ENCODE measurements at places on chromosomes 2 and 18. TPM values are rescaled to one million over a fixed set of nuclear protein-coding genes. Genes with fewer than 3 reads are reported as not detected.
A peak's percentile ranks its signal among the peaks of the same experiment; 100 is the strongest.

The ONECUT2 gene
- 0.03 TPM for total RNA-seq

The PRKAG3 gene
- not detected for total RNA-seq

The CAVIN2 gene
- total RNA-seq: 124 TPM

The SERPINB12 gene
- total RNA-seq: not detected

The ZAP70 gene
- 87.7 TPM for total RNA-seq

The PFN4 gene
- total RNA-seq: not detected

The RUFY4 gene
- 3.1 TPM for total RNA-seq

The GCKR gene
- 3.3 TPM for total RNA-seq

DNA sequence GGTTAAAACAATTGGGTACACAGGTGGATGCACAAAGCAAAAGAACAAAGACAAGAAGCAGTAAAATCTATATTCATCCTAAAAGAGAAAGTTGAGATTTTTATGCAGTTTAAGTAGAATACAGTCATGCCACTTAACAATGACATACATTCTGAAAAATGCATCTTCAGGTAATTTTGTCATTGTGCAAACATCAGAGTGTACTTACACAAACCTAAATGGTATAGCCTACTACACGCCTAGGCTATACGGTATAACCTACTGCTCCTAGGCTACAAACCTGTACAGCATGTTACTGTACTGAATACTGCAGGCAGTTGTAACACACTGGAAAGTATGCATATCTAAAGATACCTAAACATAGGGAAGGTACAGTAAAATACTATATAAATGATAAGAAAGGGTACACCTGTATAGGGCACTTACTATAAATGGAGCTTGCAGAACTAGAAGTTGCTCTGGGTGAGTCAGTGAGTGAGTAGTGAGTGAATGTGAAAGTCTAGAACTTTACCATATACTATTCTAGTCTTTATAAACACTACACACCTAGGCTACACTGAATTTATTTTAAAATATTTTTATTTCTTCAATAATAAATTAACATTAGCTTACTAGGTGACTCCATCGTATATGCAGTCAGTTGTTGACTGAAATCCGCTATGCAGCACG lies 132.9 kb downstream of the BARD1 start:
- DNase-seq: no peak
- H3K4me3 ChIP-seq: no peak overlapping the region
- H3K27ac ChIP-seq: no peak overlapping the region
- no peaks in the 10 kb centered on the region for H3K36me3 ChIP-seq
- no peaks in the 10 kb centered on the region for H3K27me3 ChIP-seq

- H3K27me3 ChIP-seq: no peaks in the 10 kb centered on the region
- DNase-seq: no peak
- no peak overlapping the region for H3K4me3 ChIP-seq
- no peak overlapping the region for H3K27ac ChIP-seq
These were observed 19.3 kb upstream of the CRIM1 start for GRCh38 chr2:36336321-36336720.

GRCh38 chr2:107627164-107627563 lies 199.5 kb upstream of the RGPD4 start:
- H3K36me3 ChIP-seq: no peaks in the 10 kb centered on the region
- DNase-seq: no peak
- no peak overlapping the region for H3K27ac ChIP-seq
- no peak overlapping the region for H3K4me3 ChIP-seq

DNA sequence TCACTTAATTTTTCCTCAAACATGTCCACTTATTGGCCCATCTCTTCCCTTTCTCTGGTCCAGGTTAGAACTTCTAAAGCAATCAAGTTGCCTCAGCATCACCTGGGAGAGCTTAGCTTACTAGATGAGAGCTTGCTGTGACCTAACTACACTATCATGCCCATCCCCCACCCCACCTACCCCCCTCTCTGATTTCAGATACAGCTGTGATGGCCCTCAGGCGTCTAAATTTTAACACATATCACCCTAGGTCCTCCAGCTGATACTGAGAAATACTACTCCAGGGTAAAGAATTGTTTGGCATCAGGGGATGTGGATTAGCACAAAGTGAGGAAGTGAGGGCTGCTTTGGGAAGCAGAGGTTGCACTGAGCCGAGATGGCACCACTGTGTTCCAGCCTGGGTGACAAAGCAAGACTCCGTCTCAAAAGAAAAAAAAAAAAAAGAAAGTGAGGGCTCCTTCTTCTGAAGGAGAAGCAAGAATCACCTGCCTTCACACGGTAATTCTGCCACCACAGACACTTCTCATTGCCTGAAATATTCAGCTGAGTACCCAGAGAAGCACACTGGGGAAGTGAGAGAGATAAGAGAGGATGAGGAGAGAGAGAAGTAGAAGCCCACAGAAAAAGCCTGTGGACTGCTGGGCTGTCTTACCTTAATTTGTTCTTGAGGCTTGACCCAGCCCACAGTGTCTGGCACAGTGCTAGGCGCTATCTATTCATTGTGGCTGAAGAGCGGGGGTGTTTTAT lies 263.4 kb downstream of the ASXL3 start:
- no peak overlapping the region for H3K27ac ChIP-seq
- H3K4me1 ChIP-seq: no peaks in the 10 kb centered on the region

DNA sequence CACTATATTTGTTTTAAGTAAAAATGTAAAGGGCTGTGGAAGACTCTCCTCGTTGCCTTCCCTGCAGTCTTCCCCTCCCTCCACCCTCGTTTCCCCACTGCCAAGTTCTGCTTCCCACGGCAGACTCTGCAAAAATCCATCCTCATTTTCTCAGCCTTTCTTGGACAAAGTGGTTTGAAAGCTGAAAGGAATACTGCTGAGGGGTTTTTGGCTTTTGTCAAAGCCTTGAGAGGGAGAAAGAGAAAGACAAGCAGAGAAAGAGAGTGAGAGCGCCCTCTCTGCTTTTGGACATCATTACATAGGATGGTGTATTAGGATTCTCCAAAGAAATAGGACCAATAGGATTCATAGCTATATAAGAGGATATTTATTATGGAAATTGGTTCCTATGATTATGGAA lies 455.9 kb upstream of the SOX11 start:
- H3K4me3 ChIP-seq: no peak overlapping the region
- no peaks in the 10 kb centered on the region for H3K4me1 ChIP-seq
- DNase-seq: no peak
- H3K27me3 ChIP-seq: no peaks in the 10 kb centered on the region
- no peaks in the 10 kb centered on the region for H3K36me3 ChIP-seq

DNA sequence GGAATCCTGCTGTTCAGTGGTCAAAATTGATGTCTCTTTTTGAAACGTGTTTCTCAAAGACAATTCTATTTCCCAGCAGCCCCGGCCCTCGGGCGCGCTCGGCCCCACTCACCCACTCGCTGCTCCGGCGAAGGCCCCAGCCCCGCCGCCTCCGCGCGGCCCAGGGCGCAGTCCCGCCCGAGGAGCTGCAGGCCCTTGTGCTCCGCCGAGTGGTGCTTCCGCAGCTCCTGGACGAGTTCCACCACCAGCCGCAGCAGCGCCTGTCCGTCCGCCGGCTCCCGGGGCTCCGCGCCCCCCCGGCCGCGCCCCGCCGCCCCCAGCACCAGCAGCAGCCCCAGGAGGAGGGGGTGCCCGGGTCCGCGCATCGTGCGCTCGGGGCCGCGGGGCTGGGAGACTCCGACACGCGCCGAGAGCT lies 413 bp downstream of the ALKAL2 start:
- H3K27ac ChIP-seq: peak overlapping the region; percentile 67
- no peaks in the 10 kb centered on the region for H3K27me3 ChIP-seq

DNA sequence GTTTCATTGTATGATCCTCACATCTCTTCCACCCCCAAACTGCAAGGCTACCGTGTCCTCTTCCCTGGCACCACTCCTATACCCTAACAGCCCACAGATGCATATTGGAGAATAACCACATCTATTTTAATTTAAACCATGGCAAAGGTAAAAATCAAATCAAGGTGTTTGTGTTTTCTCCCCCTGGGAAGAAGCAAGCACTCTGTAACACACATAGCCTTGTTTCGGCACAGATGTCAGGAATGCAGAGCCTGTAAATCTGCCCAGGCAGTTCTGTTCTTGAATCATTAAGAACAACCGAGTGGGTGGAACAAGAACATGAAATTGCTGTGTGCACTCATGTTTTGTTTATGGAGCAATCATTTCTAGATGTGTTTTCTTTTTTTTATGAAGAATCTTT lies 6.8 kb upstream of the COX7A2L start:
- no peak overlapping the region for H3K4me3 ChIP-seq
- peak overlapping the region; percentile 0 for H3K27ac ChIP-seq
- DNase-seq: no peak

GRCh38 chr2:144510294-144510991 lies 9.5 kb downstream of the ZEB2 start:
- H3K27me3 ChIP-seq: no peaks in the 10 kb centered on the region
- H3K4me1 ChIP-seq: peaks cover 35% of the 10 kb centered on the region
- H3K27ac ChIP-seq: peak overlapping the region; percentile 98
- no peaks in the 10 kb centered on the region for H3K36me3 ChIP-seq

DNA sequence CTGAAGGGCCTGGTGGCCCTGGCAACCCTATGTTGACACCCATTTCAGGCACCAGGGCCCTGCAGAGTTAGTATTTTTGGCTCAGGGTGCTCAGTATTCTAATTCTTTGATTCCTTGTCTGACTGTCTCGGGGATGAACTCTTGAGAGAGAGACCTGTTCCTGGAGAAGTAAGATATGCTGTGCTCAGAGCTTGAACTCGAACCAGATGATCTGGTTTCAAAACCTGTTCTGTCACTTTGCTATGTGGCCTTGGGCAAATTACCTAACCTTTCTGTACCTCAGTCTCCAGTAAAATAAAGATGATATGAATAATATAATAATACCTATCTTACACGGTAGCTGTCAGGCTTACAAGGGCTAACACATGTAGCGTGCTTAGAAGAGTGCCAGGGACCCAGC lies 294.2 kb downstream of the DYSF start:
- no peaks in the 10 kb centered on the region for H3K4me1 ChIP-seq
- H3K27me3 ChIP-seq: no peaks in the 10 kb centered on the region
- no peak for DNase-seq
- no peak overlapping the region for H3K4me3 ChIP-seq
- no peaks in the 10 kb centered on the region for H3K36me3 ChIP-seq

- H3K4me3 ChIP-seq: no peak overlapping the region
- H3K36me3 ChIP-seq: peaks cover 7% of the 10 kb centered on the region
- H3K4me1 ChIP-seq: no peaks in the 10 kb centered on the region
- no peaks in the 10 kb centered on the region for H3K27me3 ChIP-seq
- DNase-seq: no peak
These were observed 19.0 kb downstream of the SNED1 start for GRCh38 chr2:241017228-241017940.

- H3K4me3 ChIP-seq: peak overlapping the region; percentile 63
- H3K27me3 ChIP-seq: peaks cover 33% of the 10 kb centered on the region
- no peak for DNase-seq
- H3K36me3 ChIP-seq: no peaks in the 10 kb centered on the region
These were observed 662 bp downstream of the ACVR2A start for GRCh38 chr2:147845411-147845971.

DNA sequence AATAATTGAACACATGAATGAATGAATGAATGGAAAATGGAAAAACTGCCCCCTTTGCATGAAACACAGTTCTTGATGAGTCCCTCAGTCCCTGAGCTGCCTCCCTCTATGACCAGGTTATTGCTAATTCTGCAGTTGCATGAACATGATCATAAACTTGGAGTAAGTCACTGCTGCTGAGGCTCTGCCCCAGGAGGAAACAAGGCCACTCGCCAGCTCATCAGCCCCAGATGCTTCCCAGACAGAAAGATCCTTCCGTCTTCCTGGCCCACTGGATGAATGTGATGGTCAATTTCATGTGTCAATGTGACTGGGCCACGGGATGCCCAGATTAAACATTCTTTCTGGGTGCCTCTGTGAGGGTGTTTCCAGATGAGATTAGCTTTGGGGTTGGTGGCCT lies 16.4 kb downstream of the GPR45 start:
- no peak overlapping the region for H3K27ac ChIP-seq
- H3K27me3 ChIP-seq: no peaks in the 10 kb centered on the region
- H3K36me3 ChIP-seq: no peaks in the 10 kb centered on the region
- no peak overlapping the region for H3K4me3 ChIP-seq
- DNase-seq: no peak

GRCh38 chr2:28697602-28698149 lies 54.0 kb upstream of the PPP1CB start:
- no peak for DNase-seq
- H3K27ac ChIP-seq: no peak overlapping the region
- H3K4me3 ChIP-seq: no peak overlapping the region
- no peaks in the 10 kb centered on the region for H3K27me3 ChIP-seq
- no peaks in the 10 kb centered on the region for H3K36me3 ChIP-seq

- no peak for DNase-seq
- no peaks in the 10 kb centered on the region for H3K36me3 ChIP-seq
- H3K27ac ChIP-seq: no peak overlapping the region
- peaks cover 7% of the 10 kb centered on the region for H3K27me3 ChIP-seq
These were observed 2.5 kb downstream of the CHN1 start for GRCh38 chr2:175002547-175003274.

GRCh38 chr2:50343150-50343830 lies 688.6 kb downstream of the NRXN1 start:
- H3K4me3 ChIP-seq: no peak overlapping the region
- H3K36me3 ChIP-seq: no peaks in the 10 kb centered on the region
- H3K27me3 ChIP-seq: peaks cover 3% of the 10 kb centered on the region
- peaks cover 9% of the 10 kb centered on the region for H3K4me1 ChIP-seq

- H3K27me3 ChIP-seq: no peaks in the 10 kb centered on the region
- no peaks in the 10 kb centered on the region for H3K36me3 ChIP-seq
- H3K27ac ChIP-seq: no peak overlapping the region
- peak; percentile 4 for DNase-seq
- no peaks in the 10 kb centered on the region for H3K4me1 ChIP-seq
- H3K4me3 ChIP-seq: no peak overlapping the region
These were observed 83.1 kb downstream of the SEPTIN10 start for GRCh38 chr2:109530712-109531111.

DNA sequence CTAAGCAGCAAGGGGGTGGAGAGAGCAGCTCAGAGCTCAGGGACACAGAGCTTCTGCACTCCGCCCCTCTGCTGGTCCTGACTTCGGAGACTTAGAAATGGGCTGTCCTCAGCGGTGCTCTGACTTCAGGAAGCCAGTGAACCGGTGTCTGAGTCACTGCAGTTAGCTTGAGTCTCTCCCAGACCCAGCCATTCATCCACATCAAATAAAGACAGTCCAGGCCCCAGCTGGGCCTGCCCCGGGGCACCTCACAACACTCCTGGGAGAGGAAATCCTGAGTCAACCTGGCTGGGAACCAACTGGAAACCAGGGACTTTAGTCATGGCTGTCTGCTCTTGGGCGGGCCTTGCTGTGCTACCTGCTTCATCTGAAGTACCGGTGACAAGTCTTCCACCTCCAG lies 5.4 kb upstream of the ITGB6 start:
- peaks cover 23% of the 10 kb centered on the region for H3K4me1 ChIP-seq
- no peak for DNase-seq
- H3K27me3 ChIP-seq: no peaks in the 10 kb centered on the region

- no peaks in the 10 kb centered on the region for H3K4me1 ChIP-seq
- no peak overlapping the region for H3K4me3 ChIP-seq
- no peaks in the 10 kb centered on the region for H3K27me3 ChIP-seq
These were observed 43.4 kb downstream of the COLEC12 start for GRCh38 chr18:457140-457519.

GRCh38 chr2:187470698-187471097 lies 22.6 kb upstream of the CALCRL start:
- no peaks in the 10 kb centered on the region for H3K4me1 ChIP-seq
- no peak overlapping the region for H3K27ac ChIP-seq
- H3K36me3 ChIP-seq: no peaks in the 10 kb centered on the region
- H3K27me3 ChIP-seq: no peaks in the 10 kb centered on the region
- no peak overlapping the region for H3K4me3 ChIP-seq

- no peak overlapping the region for H3K27ac ChIP-seq
- H3K36me3 ChIP-seq: no peaks in the 10 kb centered on the region
- no peak overlapping the region for H3K4me3 ChIP-seq
These were observed 730.6 kb upstream of the FANCL start for GRCh38 chr2:58971511-58972360.

GRCh38 chr2:53543083-53543482 lies 224.5 kb upstream of the CHAC2 start:
- H3K4me3 ChIP-seq: no peak overlapping the region
- DNase-seq: no peak
- H3K36me3 ChIP-seq: no peaks in the 10 kb centered on the region
- no peaks in the 10 kb centered on the region for H3K4me1 ChIP-seq
- no peaks in the 10 kb centered on the region for H3K27me3 ChIP-seq

Data from spleen (tissue), 13 donors.